ENCODE measurements at places on chromosomes 13 and 19.
A peak's percentile ranks its signal among the peaks of the same experiment; 100 is the strongest.

- no peak for DNase-seq
These were observed 604 bp downstream of the ERFL start for GRCh38 chr19:41927497-41928192.

DNA sequence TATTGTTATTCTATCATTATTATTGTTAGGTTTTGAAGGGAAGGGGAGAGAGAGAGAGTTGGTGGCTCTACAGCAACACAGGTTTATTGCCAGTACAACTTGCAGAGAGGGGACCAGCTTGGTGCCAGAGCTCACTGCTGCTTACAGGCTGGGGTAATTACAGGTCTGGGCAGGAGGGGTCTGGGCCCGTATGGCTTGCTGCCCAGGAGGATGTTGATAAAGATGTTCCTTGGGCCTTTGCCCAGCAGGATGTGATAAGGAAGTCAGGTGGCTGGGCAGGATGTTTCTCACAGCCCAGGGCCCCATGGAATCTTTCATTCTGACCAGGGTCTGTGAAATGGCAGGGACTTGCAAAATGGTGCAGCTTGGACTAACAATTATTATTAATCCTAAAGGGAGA is 64.2 kb upstream of the ZNF599 start:
- DNase-seq, result no peak

- peak; percentile 15 for DNase-seq
These were observed 35.6 kb downstream of the EFNB2 start for GRCh38 chr13:106499896-106500295.

DNA sequence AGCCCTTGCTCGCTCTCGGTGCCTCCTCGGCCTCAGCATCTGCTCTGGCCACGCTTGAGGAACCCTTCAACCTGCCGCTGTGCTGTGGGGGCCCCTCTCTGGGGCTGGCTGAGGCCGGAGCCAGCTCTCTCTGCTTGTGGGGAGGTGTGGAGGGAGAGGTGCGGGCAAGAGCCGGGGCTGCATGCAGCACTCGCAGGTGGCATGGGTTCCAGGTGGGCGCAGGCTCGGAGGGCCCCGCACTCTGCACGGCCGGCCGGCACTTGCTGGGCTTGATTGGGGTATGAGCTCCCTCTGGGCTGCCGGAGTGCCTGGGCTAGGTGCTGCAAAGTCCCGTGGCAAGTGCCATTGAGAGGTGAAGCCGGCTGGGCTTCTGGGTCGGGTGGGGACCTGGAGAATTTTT is 31.7 kb upstream of the RPL21 start:
- DNase-seq, result no peak

DNA sequence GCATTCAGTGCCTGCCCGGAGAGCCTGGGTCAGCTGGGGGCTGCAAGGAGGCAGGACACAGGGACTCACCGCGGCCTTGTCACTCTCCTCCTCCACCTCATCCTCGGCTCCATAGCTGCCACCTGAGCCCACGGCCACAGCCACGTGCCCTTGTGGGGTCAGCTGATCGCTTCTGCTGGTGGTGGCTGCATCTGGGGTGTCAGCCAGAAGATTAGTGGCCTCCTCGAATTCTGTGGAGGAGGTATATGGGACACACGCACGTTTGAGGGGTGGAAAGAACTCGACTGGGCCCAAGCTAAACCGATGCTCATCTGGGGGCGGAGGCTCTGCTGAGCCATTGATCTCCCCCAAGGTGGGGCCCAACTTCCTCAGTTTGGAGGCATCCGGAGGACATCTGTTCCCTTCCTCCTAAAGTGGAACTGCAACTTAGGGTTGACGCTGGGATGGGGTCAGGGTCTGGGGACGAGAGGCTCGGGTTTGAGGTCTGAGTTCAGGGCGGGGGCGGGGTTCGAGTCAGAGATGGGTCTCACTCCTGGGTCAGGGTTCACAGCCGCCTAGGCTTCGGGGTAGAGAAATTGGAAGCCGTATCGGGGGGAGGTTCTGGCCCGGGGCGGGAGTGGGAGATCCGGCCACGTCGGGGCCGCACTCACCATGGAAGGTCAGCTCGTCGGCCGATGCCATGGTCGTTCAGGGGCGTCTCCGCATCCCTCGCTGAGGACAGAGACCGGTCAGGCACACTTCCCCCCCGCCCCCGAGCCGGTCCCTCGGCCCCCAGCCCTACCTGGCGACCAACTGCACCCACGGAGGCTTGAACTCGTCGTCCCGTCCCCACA is 493 bp downstream of the YIPF2 start:
- DNase-seq, result no peak

- DNase-seq, result no peak
These were observed 917.4 kb upstream of the MIR17HG start for GRCh38 chr13:90430127-90430526.

DNA sequence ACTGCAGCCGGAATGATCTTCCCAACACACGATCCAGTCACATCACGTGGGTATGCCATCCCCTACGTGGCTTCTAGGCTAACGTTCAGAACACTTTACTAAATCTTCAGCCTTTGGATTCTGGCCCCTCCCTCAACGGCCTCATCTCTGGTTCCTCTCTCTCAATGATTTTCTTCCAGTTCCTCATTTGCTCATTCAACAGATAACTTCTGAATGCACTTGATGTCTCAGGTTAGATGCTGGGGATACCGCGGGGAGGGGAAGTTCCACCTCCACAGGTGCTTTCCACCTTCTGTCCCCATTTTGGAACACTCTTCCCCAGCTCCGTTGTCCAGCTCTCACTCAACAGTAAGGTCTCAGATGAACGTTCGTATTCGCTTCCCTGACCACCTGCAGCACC is 66.1 kb downstream of the ATP7B start:
- DNase-seq, result no peak

- DNase-seq, result peak; percentile 91
These were observed 27.2 kb downstream of the COMP start for GRCh38 chr19:18763674-18764590.

GRCh38 chr13:100529666-100530377 is 58.8 kb downstream of the GGACT start:
- no peak for DNase-seq

DNA sequence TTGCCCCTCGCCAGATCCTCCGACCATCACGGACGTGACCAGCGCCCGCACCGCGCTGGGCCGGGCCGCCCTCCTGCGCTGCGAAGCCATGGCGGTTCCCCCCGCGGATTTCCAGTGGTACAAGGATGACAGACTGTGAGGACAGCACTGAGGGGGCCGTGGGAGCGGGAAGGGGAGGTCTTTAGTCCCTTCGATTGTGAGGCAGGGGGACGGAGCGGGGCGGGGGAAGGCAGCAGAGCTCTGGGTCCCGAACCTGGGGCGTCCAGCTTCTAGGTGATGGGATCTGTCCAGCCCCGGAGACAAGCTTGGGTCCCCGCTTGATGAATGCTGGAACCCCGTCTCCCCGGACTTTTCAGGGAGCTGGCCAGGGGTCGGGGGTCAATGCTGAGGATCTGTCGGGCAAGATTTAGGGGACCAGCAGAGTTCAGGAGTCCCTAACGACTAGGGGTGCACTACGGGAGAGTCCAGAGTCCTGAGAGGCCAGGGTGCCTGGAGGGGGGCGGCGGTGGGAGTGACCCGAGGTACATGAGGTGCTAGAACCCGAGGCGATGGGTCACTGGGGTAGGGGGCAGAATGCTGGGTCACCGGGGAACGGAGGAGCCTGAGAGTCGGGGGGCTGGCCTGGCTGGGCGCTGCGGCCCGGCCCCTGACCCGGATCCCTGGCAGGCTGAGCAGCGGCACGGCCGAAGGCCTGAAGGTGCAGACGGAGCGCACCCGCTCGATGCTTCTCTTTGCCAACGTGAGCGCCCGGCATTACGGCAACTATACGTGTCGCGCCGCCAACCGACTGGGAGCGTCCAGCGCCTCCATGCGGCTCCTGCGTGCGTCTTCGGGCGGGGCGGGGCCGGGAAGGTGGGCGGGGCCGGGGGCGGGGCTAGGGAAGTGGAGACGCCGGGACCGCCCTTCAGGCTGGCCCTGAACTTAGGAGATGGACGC is 14.6 kb downstream of the VSIG10L start:
- DNase-seq, result peak; percentile 12

DNA sequence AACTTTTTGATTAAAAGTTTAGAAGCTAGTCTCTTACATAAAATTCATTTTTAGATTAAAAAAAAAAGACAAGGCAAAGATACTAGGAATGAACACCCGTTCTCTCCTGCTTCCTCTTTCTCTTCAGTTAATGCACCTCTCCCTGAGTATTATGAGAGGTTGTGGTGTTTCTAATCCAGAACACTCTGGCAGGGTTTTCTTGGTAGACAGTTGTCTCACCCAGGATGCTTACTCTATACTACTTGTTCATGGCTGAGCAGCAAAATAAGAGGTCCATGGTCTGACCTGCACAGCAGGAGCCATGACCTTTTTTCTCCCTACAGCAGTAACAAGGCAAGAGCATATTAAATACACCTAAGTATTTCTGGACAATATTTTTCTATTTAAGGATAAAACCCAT is 62.0 kb downstream of the MICU2 start:
- DNase-seq, result no peak

DNA sequence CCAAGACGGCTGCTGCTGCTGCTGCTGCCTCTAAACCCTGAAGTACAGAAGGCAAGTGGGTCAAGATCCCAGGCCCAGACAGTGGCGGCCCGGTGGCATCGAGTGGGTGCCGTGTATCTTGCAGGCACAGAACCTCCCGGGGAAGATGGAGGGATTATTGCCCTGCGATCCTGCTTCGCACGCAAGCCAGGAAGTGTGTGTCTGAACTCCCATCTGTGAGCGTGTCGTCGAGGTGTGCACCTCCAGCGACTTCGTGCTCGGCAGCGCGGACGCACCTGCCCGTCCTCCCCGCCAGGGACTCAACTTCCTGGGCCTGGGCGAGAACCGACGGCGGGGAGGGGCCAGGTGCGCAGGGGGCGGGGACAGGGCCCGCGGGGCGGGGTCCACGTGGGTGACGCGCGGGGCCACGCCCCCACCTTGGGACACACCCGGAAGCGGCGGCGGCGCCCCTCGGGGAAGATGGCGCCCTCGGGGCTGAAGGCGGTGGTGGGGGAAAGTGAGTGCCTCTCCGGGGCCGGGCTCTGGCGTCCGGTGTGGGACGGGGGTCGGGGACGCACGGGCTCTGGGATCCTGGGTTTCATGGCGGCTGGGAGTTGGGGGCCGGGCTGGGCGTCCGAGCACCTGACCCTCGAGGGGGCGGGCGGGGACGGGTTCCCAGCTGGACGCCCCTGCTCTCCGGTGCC is at the start of gene STXBP2:
Gene STXBP2, plus strand, starts transcription at position 420 of the 683 bp plus-strand sequence. Its CDS starts 40 bp downstream, at position 460.
- peak; percentile 38 for DNase-seq

GRCh38 chr13:29718694-29719093 is 123.2 kb upstream of the SLC7A1 start:
- DNase-seq, result no peak

- DNase-seq, result no peak
These were observed 304.1 kb downstream of the PCDH20 start for GRCh38 chr13:61111529-61111928.

GRCh38 chr19:9914315-9915207 is 21.8 kb downstream of the OLFM2 start:
- peak; percentile 86 for DNase-seq

DNA sequence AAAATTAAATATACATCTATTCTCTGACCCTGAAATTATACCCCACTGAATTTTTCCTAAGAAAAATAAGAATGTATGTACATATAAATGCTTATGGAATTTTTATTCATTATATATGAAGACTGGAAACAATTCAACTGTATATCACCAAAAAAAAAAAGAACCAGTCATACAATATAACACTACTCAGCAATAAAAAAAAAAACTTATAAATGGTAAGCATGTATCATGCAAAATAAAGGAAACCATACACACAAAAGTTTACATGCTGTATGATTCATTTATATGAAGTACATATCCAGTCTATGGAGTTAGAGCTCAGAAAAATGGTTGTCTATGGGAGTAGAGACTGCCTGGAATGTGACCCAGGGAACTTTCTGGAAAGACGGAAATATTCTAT is 199.4 kb upstream of the MIR17HG start:
- DNase-seq, result no peak

- DNase-seq, result peak; percentile 91
These were observed 34.2 kb downstream of the GPR42 start for GRCh38 chr19:35404879-35405622.

- no peak for DNase-seq
These were observed 57.6 kb downstream of the MICU2 start for GRCh38 chr13:21546372-21546771.

GRCh38 chr19:10417541-10418234 is 2.6 kb upstream of the PDE4A start:
- DNase-seq, result no peak

- no peak for DNase-seq
These were observed 12.2 kb upstream of the SPACA7 start for GRCh38 chr13:112363867-112364528.

GRCh38 chr13:47004540-47004939 is 107.7 kb upstream of the HTR2A start:
- DNase-seq, result no peak

GRCh38 chr19:1360818-1361461 is 22.8 kb upstream of the NDUFS7 start:
- DNase-seq, result peak; percentile 86

- no peak for DNase-seq
These were observed 36.7 kb upstream of the DGKH start for GRCh38 chr13:42011601-42012350.

DNA sequence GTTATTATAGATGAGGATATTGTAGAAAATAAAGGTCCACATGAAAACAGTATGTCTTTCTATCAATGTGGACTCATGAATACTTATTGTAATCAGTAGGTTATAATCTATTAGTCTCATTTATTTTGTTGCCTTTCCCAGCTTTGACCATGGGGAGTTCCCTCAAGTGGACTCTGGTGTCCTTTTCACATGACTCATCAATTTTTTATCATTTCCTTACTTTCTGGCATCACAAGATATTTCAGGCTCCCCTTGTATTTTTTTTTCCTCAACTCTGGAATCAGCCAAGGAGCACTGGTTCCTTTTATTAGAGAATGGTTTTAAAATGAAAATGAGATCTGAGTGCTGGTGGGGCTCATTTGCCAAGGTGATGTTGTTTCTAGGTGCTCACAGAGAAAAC is 63.4 kb upstream of the DIAPH3 start:
- no peak for DNase-seq

DNA sequence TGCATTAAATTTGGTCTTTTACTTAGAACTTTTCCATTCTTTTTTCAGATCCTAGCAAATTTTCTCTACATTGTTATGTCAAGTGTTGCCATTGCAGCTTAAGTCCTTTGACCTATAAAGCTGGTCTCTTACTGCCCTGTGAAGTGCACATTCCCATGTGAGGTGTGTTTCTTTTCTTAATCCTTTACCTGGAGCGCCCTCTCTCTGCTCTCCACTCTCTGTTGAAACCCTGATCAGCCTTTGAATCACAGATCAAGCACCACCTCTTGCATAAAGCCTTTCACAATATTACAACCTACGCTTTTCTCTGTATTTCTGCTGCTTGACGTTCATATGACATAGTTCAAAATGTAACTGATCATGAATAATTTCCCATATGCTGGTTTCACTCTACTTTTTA is 84.8 kb downstream of the PCDH17 start:
- no peak for DNase-seq

GRCh38 chr19:47719047-47719859 is 6.0 kb downstream of the EHD2 start:
- peak; percentile 100 for DNase-seq

- peak; percentile 35 for DNase-seq
These were observed 1.4 kb downstream of the PLPP2 start for GRCh38 chr19:289651-290371.

DNA sequence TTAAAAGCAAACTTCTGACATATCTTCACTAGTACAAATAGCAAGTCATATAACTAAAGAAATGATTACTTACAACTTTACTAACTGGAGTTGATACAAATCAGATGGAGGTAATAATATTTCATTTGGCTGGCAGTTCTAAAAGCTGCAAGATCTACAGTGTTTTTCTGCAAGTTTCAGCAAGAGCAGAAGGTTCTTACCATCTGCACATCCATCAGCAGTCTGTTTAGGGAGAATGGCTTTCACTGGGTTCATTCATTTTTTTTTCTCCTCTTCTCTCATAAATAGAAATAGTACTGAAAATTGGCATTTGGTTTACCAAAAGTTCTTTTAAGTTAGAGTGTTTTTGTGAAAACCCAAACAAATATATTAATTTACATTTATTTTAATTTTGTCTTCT is 3.1 kb upstream of the SHISA2 start:
- DNase-seq, result no peak

Data from EL (cell line).